ENCODE measurements at places on chromosomes 6 and 20.

DNA sequence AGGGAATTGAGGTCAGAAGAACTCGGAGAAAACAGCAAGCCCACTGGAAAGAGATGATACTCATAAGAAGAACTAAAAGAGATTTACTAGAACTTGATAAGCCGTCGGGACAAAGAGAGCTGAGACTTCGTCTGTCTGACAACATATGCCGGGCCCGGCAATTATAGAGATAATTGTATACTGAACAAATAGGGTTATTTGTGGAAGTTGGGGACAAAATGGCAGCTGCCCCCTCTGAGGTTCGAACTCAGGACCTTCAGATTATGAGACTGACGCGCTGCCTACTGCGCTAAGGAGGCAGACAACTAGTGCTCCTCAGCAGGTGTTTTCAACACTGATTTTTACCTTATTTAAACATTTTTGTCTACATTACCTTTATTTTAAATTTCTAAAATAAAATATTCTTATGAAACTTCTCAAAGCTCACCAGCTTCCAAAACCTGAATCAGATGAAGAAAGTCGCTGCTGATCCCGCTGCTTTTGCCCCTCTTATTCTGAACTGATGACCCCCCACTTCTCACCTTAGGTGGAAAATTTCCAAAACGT lies 29.3 kb upstream of the TRIM27 start:
- DNase-seq, result no peak

DNA sequence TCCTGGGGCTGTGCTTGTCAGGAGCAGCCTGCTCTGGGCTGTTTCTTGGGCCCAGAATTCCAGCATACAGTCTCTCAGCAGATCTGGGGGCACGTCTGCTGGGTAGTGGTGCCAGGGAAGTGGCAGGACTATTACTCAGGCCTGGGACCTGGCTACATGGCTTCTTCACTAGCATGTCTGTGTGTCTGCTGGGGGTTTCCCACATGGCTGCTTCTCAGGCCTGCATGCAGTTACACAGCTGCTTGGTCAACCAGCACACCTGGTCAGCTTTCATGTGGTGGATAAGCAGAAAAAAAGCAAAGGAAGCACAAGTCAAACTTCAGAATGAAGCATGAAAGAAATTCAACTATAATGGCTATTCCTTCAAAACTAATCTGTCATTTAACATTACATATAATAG lies 316.2 kb upstream of the NOX3 start:
- no peak for DNase-seq

DNA sequence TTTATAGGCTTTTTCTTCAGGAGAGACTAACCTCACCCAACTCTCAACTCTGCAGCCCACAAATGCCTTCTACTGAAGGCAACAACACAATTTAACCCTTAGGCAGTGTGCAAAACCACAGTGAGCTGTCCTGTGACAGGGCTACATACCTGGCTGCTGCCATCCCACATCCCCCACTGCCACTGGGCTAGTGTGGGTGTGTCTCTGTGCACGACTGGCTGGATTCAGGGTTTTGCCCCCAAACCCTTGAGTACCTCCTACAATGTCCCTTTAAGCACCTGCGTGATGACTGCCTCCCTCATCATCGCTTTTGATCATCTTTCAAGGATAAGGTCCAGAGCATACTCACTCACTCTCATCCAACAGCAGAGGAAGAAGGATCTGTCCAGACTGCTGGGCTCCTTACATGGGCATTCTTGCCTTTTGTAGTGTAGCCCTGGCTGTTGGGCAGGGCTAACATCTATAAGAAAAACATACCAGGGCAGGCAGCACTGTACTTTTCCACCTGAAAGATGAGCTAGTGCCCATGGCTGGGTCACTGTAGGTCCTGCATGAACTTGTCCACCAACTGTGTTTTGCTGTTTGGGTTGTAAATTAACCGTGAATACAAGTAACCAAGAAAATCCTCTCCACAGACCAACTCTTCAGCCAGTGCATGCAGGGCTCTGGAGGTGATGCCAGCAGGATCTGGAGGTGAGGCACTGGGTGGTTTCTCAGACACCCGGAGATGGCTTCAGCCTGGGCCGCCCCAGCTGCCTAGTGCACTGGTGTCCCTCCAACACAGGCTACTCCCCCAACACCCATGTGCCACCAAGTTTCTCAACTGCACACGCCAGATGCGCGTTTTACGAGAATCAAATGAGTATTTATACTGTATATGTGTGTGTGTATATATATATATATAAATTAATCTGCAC lies 45.2 kb downstream of the PLCG1 start:
- DNase-seq, result no peak

- no peak for DNase-seq
These were observed 3.9 kb upstream of the NECAB3 start for GRCh38 chr20:33677991-33678702.

GRCh38 chr6:125370343-125370742 lies 68.6 kb upstream of the HDDC2 start:
- no peak for DNase-seq

DNA sequence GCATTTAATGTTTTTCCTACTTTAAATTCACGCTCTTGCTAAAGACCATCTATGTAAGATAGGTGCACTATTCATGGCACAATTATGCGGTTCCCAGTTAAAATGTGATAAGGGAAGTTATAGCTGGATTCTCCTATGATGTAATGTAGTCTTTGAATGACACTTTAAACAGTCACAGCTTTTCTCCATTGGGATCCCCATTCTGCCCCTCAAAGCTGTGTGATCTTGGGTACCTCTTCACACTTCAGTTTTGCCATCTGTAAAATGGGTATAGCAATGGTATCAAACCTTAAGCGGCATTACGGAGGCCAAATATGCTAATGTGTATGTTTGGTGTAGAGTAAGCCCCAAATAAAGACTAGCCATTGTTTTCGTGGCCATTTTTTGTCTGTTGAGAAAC lies 64.7 kb upstream of the ZNF217 start:
- no peak for DNase-seq
